Hepatocyte (in vitro differentiated cells): ENCODE measurements at places on chromosomes 13 and 19. TPM values are rescaled to one million over a fixed set of nuclear protein-coding genes. Genes with fewer than 3 reads are reported as not detected.

The TRPC4 gene
- 0.50 and 0.72 TPM in 2 replicates for total RNA-seq

The ZNF99 gene
- total RNA-seq = not detected in 2 replicates

- H3K36me3 ChIP-seq = no peaks in the 10 kb centered on the region
- H3K27me3 ChIP-seq = no peaks in the 10 kb centered on the region
- no peak overlapping the region for H3K27ac ChIP-seq
Measured at GRCh38 chr13:52029569-52029968, 5.1 kb downstream of the UTP14C start.

GRCh38 chr19:9381361-9381785 lies 18.6 kb downstream of the ZNF177 start:
- H3K27ac ChIP-seq = no peak overlapping the region
- no peaks in the 10 kb centered on the region for H3K27me3 ChIP-seq
- H3K4me3 ChIP-seq = no peak overlapping the region
- no peak for DNase-seq
- no peaks in the 10 kb centered on the region for H3K4me1 ChIP-seq

The LGALS14 gene
- total RNA-seq = 0.88 and 1.2 TPM in 2 replicates

GRCh38 chr19:34229721-34230120 lies 24.6 kb upstream of the GARRE1 start:
- no peak overlapping the region for H3K27ac ChIP-seq
- no peak for DNase-seq
- peaks cover 5% of the 10 kb centered on the region for H3K36me3 ChIP-seq

The ZNF575 gene
- 0.84 TPM in 1 of 2 replicates, not detected in the other for total RNA-seq
